ENCODE measurements at places on chromosomes 5 and 9.

DNA sequence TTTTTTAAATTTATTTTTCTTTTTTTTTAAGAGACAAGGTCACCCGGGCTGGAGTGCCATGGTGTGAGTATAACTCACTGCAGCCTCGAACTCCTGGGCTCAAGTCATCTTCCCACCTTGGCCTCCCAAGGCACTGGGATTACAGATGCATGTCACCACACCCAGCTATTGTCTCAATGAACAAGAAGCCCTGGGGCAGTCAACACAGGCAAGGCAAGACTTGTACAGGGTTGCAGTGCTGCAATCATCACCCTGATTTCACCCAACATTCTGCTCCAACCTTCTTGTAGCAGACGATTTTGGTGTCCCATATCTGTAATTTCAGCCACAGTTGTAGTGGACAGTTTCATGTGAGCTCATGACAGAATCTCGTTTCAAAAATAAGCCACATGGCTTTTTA lies 205.8 kb upstream of the KIF2A start:
- no peak for DNase-seq

GRCh38 chr9:82665324-82665723 lies 397.6 kb downstream of the RASEF start:
- no peak for DNase-seq

GRCh38 chr9:86679909-86680308 lies 267.4 kb downstream of the GAS1 start:
- no peak for DNase-seq

- peak; percentile 29 for DNase-seq
Measured at GRCh38 chr5:122015471-122015870, 53.7 kb downstream of the SRFBP1 start.

GRCh38 chr9:108002371-108002956 lies 512.9 kb upstream of the KLF4 start:
- DNase-seq = peak; percentile 81

DNA sequence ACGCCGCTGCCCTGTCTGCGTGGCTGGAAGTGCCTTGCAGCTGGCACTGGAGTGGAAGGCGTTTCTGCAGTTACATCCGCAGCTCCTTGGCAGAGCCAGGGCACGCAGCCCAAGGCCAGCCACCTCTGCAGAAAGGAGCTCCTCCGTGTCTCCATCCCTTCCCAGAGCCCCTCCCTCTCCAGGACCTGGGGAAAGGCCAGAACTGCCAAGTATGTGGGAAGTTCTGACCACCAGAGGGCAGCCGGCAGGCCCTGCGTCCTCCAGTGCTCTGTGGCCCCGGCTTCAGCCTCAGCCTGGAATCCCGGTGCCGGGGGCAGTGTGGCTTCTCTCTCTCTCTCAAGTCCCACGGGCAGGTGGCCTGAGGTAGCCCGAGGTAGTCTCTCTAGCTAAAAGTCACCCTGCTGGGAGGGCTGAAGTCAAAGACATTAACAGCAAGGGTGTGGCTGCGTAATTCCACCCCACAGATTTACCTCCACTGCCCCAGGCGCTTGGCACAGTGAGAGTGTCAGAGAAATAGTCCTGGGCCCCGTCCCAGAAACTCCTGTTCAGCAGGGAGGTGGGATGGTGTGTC lies 101.7 kb upstream of the FCN2 start:
- DNase-seq = peak; percentile 67

GRCh38 chr9:134294153-134295071 lies 31.8 kb upstream of the RXRA start:
- DNase-seq = peak; percentile 32

DNA sequence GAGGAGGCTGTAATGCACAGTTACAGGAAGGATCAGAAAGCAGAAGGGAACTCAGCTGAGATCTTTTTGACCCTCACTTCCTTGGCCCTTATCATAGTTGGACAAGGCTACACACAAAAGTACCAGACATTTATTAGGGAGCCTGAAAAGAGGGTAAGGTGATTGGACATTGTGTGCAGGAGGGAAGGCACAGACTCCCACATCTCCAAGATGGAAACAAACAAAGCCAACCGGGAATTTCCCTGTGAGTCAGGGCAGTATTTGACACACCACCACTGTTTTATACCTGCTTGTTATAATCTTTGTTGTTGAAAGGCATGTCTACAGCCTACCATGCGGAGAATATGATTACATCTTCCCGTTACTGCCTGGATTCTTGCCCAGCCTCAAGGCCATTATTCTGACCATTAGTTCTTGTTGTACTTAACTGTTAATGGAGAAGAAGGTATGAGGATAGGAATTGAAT lies 3.0 kb upstream of the CCNG1 start:
- DNase-seq = peak; percentile 61

- peak; percentile 63 for DNase-seq
Measured at GRCh38 chr9:91426123-91426745, 2.6 kb upstream of the NFIL3 start.

GRCh38 chr9:84305497-84306131 lies 34.9 kb downstream of the SLC28A3 start:
- DNase-seq = no peak

DNA sequence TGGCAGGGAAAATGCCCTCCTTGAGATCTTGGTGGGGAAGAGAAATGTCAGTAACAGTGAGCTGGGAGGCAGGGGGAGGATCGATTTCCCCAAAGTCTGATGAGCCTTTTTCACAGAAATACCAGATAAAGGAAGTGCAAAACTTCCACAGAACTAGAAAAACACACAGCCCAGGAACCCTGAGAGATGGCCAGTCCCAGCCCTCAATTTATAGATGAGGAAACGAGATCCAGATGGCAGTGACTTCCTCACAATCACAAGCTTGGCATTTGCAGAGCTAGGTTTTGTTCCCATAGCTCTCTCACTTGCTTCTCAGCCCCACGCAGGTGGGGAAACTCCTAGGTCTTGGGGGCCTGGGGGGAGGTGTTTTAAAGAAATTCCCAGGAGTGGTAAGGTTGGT lies 3.8 kb upstream of the GGTA1 start:
- DNase-seq = peak; percentile 30

DNA sequence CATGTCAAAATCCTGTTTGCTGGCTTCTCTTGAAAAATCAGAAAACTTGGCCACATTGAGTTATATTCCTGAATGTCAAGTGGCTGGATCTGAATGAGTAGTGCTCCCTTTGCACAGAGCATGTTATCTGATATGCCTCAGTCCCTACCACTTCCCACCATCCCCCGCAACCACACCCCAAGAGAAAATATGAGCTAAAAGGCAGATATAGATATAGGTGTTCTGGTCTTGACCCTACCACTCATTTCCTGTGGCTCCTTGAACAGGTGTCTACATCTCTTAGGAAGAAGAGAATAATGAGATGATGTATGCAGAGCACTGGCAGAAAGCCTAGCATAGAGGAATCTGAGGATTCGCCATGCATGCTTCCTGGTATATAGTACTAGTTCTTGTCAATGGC lies 6.6 kb upstream of the CYSTM1 start:
- no peak for DNase-seq

- no peak for DNase-seq
Measured at GRCh38 chr5:132420706-132421272, 51.3 kb downstream of the SLC22A5 start.

DNA sequence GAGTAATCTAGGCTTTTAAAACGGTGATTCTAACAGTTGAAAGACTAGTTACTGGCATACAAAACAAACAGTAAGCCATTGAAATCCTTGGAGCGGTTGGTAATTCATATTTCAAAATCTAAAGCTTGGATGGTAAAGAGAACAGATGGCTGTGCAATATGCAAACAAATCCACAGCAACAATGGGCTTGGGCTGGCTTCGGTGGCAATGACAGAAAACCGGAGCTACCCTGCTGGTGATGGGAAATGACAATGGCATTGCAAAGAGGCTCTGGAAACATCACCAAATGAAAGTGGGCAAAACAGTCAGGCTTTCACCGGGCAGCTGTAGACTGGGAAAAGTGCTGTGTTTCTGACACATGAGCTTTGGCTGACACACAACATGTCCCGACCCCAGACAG lies 42.2 kb downstream of the MED27 start:
- no peak for DNase-seq

GRCh38 chr9:137422604-137423513 lies at the start of the genes EXD3 and NOXA1:
TSS of gene EXD3 (minus strand) at chr9:137423162. CDS start at chr9:137395357, 27,805 bp downstream.
TSS of gene NOXA1 (plus strand) at chr9:137423393. CDS start at chr9:137423530, 137 bp downstream.
- DNase-seq = peak; percentile 89

DNA sequence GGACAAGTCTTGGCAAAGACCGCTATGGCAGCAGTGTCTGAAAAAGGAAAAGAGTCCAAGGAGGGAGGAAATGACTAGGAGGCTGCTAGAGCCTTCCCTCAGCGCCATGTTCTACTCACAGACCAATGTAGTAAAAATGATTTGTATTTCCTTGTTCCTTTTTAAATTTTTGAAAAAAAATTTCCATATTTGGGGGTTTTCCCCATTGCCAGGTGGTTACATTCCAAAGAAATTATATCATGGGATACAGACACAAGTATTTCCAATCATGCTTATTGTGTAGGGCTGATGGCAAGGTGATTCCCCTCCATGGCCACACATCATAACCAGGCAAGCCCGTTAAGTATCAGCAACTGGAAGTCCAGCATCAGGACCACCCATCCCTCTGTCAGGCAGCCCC lies 138.2 kb downstream of the PIP5K1B start:
- DNase-seq = no peak

- DNase-seq = no peak
Measured at GRCh38 chr5:59798862-59799667, 94.5 kb downstream of the PDE4D start.

DNA sequence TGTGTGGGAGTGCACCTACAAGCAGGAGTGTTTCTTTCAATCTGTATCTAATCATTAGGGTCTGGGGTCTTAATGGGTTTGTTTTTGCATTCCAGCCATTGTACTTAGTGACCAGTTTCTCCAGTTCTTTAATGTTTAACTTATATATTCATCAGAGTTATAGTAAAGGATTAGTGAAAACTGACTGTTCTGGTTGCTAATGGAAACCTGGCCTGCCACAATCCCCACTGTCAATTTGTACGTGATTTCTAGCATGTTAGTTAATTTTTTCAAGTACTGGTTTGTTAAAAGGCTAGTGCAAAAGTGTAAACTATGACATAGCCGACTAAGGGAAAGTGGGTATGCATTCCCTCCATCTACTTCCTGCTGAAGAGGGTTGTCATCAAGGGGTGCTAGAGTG lies 276.1 kb downstream of the HTR1A start:
- no peak for DNase-seq

GRCh38 chr5:154608531-154609011 lies 130.5 kb upstream of the HAND1 start:
- no peak for DNase-seq

DNA sequence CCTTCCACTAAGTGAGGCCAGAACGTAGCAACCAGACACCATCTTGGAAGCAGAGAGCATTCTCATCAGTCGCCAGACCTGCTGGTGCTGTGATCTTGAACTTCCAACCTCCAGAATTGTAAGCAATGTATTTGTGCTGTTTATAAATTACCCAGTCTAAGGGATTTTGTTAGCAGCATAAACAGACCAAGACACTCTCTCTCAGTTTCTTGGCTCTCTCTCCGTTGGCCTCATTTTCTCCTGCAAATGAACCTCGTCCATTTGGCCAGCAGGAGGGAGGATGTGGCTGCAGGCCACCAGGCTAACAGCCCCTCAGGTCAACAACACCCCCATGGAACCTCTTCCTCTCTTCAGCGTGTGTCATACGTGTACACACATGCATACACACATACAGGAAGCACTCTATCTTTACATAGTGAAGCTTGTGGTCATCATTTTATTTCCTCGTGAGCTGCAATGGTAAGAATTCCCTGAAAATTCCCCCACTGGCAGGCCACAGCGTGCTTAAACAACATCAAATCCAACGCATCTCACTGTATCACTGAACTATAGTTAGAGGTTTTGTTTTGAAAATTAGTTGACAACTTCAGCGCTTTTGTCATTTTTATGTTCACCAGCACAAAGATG lies 62.8 kb upstream of the PPP1R26 start:
- DNase-seq = no peak

GRCh38 chr5:179860301-179860700 lies 1.7 kb upstream of the MRNIP start:
- no peak for DNase-seq

DNA sequence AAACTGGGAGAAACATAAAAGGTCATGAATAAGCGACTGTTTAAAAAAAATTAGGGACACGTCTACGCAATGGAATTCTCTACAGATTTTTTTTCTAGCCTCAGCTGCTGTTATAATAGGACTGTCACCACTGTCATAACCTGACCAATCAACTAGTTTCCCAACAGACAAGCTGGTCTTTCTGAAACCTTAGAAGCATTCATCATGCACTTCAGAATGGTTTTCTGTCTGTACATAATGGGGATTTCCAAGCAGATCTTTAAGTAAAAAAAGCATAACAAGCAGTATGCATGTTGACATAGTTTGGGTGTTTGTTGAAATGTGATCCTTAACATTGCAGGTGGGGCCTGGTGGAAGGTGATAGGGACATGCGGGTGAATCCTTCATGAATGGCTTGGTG lies 58.3 kb upstream of the SEMA6A start:
- no peak for DNase-seq

- DNase-seq = no peak
Measured at GRCh38 chr5:159419576-159419975, 89.3 kb upstream of the IL12B start.

DNA sequence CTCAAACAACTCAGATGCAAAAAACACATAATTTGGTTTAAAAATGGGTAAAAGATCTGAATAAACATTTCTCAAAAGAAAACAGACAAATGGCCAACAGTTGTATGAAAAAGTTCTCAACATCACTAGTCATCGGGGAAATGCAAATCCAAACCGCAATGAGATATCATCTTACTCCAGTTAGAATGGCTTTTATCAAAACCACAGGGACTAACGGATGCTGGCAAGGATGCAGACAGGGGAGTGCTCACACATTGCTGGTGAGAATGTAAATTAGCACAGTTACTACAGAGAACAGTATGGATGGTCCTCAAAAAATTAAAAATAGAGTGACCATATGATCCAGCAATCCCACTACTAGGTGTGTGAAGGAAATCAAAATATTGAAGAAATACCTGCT lies 589.1 kb upstream of the ADAMTS16 start:
- DNase-seq = peak; percentile 34

DNA sequence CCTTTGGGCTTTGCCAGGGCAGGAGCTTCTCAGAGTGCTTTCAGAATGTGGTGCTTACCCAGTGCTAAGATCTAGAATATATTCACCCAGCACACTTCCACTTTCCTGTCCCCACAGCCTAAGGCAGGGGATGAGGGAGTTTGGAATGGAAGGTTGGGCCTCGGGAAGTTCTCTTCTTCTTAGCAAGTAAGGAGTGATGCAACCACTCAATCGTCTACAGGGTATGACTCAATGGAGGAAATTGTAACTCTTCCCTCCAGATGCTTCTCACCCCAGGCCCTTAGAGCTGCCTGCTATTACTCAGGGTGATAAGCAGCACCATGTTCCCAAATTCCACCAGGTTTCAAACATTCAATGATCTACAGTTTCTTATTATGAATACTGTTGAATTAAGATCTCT lies 30.8 kb upstream of the AGGF1 start:
- peak; percentile 56 for DNase-seq
